Ascending aorta (tissue), 2 donors: ENCODE measurements at places on chromosomes 5 and 9. TPM values are rescaled to one million over a fixed set of nuclear protein-coding genes. Genes with fewer than 3 reads are reported as not detected.

DNA sequence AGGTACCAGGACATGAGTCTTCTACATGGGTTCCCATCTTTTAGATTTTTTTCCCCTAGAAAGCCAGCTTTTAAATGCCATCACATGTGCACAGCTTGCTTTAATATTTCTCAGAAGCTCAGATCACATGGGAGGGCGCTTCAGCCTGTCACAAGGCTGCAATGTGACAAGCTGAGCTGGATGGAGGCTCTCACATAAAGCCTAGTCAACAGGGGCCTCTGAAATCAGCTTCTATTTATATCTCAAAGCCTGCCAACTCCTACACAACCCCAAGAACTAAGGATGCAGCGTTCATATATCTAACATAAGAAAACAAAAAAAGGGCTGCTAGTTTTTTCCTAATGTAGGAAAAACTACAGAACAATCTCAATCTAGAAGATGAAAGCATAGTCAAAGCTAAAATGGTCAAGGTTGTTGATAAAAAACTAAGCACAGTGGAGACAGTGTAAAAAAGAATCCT, 2.3 kb downstream of the ZFAND5 start:
- peaks cover 28% of the 10 kb centered on the region for H3K36me3 ChIP-seq
- H3K27me3 ChIP-seq, result no peaks in the 10 kb centered on the region
- H3K4me3 ChIP-seq, result peak overlapping the region; percentile 92
- peaks cover 11% of the 10 kb centered on the region for H3K4me1 ChIP-seq
- H3K27ac ChIP-seq, result peak overlapping the region; percentile 100
- DNase-seq, result peak; percentile 81

DNA sequence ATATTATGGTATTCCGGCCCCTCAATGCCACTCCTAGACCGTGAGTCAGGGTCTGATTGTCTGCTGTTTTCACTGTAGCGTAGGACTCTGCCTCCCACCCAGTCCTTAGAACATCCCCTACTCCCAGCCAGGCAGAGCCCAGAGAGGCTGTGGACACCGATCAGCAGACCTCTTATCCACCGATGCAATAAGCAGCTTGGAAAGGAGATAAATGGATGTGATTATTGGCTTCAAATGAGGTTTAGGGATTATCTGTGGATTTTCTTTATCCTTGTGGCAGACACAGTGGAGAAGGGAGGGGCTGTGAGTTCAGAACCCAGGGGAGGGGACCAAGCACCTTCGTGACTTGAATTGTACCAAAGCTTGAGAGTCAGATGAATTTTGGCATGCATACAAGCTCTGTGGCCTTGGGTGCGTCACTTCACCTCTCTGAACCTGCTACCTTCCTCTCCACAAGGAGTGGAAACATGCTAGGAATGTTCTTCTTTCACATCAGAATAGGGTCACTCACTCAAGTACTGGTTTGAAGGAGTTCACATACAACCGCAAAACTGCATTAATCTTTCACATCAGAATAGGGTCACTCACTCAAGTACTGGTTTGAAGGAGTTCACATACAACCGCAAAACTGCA, 83.1 kb upstream of the CPLX2 start:
- H3K4me3 ChIP-seq, result no peak overlapping the region
- no peaks in the 10 kb centered on the region for H3K36me3 ChIP-seq

- H3K4me3 ChIP-seq, result no peak overlapping the region
- no peak for DNase-seq
- no peak overlapping the region for H3K27ac ChIP-seq
- no peaks in the 10 kb centered on the region for H3K4me1 ChIP-seq
- H3K27me3 ChIP-seq, result no peaks in the 10 kb centered on the region
Observed at GRCh38 chr5:37668524-37669047, 171.3 kb downstream of the GDNF start.

DNA sequence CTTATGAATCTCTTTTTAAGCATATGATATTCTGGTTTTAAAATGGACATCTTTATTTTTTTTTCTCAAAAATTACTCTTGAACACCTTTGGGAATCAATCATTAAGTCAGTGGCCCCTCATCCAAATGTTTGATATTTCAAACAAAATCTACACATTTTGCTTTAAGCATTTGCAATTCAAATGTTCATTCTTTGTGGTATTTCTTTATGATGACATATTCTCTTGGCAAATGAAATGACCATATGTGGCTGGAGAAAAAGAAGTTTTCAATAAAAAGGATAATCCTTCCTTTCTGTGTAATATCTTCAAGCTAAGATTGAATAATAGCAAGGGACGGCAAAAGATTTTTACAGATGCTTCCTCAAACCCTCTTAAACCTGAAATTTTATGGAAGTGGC, 420.8 kb downstream of the MTRR start:
- H3K4me3 ChIP-seq, result no peak overlapping the region
- no peak for DNase-seq
- H3K36me3 ChIP-seq, result no peaks in the 10 kb centered on the region
- H3K27me3 ChIP-seq, result no peaks in the 10 kb centered on the region
- H3K4me1 ChIP-seq, result no peaks in the 10 kb centered on the region

GRCh38 chr5:87361031-87361445, 51.7 kb downstream of the CCNH start:
- no peak overlapping the region for H3K27ac ChIP-seq
- H3K4me3 ChIP-seq, result no peak overlapping the region
- DNase-seq, result no peak

- H3K4me3 ChIP-seq, result no peak overlapping the region
- peaks cover 21% of the 10 kb centered on the region for H3K4me1 ChIP-seq
- DNase-seq, result peak; percentile 70
- H3K27ac ChIP-seq, result peak overlapping the region; percentile 71
Observed at GRCh38 chr5:132103332-132103951, 29.9 kb downstream of the CSF2 start.

DNA sequence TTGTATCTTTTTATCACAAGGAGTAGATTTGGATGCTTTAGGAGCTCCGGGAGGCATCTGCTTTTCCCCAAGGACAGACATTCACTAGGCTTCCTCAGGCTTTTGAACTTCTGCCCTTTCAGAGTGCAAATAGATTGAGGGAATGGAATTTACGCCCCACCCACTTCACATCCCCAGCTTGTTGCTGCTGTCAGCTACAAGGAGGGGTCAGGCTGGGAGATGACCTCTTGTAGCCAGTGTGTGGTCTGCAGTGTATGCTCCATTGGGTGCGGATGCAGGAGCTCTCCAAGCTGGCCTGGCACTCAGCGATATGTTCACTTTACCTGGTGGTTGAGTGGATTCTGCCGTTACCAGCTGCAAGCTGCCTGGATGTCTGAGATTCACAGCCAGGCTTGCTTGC, 6.4 kb downstream of the TNFSF15 start:
- no peak overlapping the region for H3K4me3 ChIP-seq
- no peaks in the 10 kb centered on the region for H3K27me3 ChIP-seq
- no peak overlapping the region for H3K27ac ChIP-seq
- no peak for DNase-seq
- no peaks in the 10 kb centered on the region for H3K4me1 ChIP-seq

GRCh38 chr5:126536874-126537273, 58.1 kb downstream of the ALDH7A1 start:
- no peaks in the 10 kb centered on the region for H3K36me3 ChIP-seq
- no peaks in the 10 kb centered on the region for H3K4me1 ChIP-seq
- H3K27me3 ChIP-seq, result no peaks in the 10 kb centered on the region
- DNase-seq, result no peak
- no peak overlapping the region for H3K4me3 ChIP-seq
- no peak overlapping the region for H3K27ac ChIP-seq

DNA sequence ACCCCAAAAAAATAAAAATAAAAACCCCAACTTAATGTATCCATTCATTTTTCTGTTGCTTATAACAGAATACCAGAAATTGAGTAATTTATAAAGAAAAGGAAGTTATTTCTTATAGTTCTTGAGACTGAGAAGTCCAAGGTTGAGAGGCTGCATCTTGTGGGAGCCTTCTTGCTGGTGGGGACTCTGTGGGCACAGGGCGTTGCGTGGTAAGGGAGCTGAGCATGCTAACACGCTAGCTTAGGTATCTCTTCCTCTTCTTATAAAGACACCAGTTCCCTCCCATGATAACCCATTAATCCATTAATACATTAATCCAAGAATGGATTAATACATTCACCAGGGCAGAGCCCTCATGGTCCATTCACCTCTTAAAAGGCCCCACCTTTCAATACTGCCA, 150.9 kb downstream of the ZSWIM6 start:
- no peaks in the 10 kb centered on the region for H3K36me3 ChIP-seq
- no peaks in the 10 kb centered on the region for H3K27me3 ChIP-seq
- no peaks in the 10 kb centered on the region for H3K4me1 ChIP-seq
- H3K4me3 ChIP-seq, result no peak overlapping the region
- DNase-seq, result no peak

DNA sequence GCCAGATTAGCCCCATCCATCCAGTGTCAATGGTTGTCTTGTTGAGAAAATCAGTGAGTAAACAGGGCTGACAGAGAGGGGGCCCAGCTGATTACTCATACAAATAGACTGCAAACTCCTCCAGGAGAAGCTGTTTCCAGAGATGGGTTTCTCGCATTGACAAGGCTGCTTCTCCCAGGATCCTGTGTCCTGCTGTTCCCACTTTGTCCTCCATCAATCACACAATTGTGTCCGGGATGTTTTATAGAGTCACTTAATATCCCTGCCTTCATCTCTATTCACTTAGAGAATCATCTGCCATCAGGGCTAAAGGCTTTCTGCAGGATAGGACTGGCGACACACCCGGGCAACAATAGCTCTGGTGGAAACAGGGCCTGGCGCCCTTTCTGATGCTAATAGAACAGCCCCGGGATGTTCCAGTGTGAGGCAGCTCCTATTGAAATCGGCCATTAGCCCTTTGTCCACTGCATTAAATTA, 71.7 kb upstream of the TBCA start:
- H3K4me3 ChIP-seq, result no peak overlapping the region
- DNase-seq, result no peak
- H3K4me1 ChIP-seq, result peaks cover 10% of the 10 kb centered on the region
- no peaks in the 10 kb centered on the region for H3K27me3 ChIP-seq
- no peak overlapping the region for H3K27ac ChIP-seq

DNA sequence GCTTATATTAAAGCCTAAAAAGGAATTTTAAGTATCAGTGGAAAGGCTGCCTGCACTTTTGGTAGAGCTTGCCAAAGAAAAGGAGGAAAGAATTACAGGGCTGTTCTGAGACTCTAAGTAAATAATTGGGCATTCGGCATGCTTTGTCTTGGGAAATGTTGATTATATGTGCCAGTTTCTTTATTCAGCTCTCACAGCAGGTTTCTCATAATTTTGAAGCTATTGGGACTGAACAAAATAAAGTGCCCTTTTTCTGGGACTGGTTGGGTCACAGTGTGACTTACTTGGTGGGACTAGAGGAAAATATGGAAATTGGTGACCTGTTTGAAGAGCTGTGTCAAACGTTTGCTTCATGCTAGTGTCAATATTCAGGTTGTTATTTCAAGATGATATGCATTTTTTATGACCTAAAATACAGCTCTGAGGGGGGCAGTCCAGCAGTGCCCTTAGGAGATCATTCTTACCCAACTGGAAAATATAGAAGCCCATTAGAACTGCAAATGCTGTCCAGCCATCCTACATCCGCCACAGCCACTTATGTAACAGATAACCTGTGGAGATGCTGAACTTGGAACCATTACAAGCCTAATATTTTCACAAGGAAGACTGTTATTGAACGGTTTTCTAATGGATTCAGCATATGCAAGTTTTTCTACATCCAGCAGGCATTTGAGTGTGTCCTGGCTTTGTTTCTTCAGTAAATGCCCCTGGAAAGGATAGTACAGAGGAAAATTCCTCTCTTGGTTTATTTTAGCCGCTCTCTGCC, 122.4 kb downstream of the SNCAIP start:
- H3K4me3 ChIP-seq, result no peak overlapping the region
- H3K36me3 ChIP-seq, result no peaks in the 10 kb centered on the region

Gene TAF1L
- total RNA-seq, result not detected

Gene IL5
- not detected for total RNA-seq
